ENCODE measurements at places on chromosomes 11 and 22.

GRCh38 chr11:130403967-130404366, 24.4 kb downstream of the ADAMTS8 start:
- no peak for DNase-seq

DNA sequence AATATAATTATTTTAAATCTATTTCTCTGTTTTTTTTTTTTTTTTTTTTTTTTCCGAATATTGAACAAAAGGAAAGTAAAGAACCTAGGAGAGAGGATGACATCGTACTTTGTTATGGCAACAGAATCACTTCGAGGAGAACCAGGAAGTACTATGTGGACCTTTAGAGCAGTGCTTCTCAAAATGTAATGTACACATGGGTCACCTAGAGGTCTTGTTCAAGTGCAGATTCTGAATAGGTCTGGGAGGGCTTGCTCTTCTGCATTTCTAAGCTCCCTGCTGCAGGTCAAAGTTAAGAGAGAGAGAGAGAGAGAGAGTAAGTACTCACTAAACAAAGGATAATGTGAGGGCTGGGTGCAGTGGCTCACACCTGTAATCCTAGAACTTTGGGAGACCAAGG, 419.5 kb upstream of the TENM4 start:
- DNase-seq: no peak

GRCh38 chr11:35963911-35964310, 20.0 kb downstream of the LDLRAD3 start:
- DNase-seq: no peak

- DNase-seq: peak; percentile 60
Measured at GRCh38 chr22:40726514-40726913, 47.2 kb downstream of the MCHR1 start.

GRCh38 chr22:48125416-48125815, 1363.0 kb downstream of the TBC1D22A start:
- no peak for DNase-seq

- no peak for DNase-seq
Measured at GRCh38 chr11:44029977-44030911, 17.5 kb upstream of the ACCSL start.

DNA sequence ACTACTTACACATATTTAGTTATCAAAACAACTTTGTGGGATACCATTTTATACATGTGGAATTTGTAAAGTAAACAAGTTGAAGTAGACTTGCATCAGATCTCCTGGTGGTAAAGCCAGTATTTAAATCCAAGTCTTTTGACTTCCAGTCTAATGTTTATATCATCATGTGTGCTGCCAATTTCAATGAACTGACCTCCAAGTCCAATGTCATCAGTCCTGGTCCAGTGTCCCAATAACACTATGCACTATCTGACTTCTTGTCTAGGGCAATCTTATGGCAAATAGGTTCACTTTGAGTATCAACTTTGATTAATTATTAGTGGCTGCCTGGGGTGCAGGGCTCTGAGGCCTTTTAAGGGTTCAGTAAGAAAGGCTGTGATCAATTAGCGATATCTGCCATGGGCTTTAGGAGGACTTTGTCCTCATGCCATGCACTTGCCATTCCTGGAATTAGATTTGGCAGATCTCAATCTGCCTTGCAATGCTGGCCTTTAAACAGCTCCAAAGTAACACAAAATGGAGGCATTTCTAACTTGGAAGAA, 9.6 kb upstream of the PTS start:
- no peak for DNase-seq

DNA sequence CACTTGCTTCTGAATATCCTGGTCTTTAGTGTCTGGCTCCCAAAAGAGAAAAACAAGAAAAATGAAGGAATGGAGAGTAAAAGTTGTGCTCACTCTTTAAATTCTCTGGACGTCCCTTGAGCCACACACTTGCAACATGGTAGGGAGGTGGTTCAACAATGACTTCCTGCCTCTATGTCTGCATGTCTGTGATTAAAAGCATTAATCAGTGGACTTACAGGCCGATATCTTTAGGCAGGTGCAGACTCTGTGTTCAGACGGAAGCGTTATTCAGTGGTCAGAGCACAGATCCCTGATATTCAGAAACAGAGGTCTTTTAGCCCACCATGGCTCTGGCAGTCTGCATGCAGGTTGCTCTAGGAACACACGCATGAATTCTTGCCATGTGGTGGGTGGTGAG, 1920.0 kb upstream of the RAG2 start:
- DNase-seq: no peak

GRCh38 chr11:73275381-73275750, 3.2 kb downstream of the P2RY6 start:
- DNase-seq: no peak
